Kidney glomerular epithelial cell (primary cell): ENCODE measurements at places on chromosomes 2 and 18.

GRCh38 chr18:61612517-61612916 is 279.3 kb downstream of the CDH20 start:
- no peak for DNase-seq

- peak; percentile 59 for DNase-seq
Observed at GRCh38 chr2:42339191-42339912, 21.7 kb downstream of the COX7A2L start.

DNA sequence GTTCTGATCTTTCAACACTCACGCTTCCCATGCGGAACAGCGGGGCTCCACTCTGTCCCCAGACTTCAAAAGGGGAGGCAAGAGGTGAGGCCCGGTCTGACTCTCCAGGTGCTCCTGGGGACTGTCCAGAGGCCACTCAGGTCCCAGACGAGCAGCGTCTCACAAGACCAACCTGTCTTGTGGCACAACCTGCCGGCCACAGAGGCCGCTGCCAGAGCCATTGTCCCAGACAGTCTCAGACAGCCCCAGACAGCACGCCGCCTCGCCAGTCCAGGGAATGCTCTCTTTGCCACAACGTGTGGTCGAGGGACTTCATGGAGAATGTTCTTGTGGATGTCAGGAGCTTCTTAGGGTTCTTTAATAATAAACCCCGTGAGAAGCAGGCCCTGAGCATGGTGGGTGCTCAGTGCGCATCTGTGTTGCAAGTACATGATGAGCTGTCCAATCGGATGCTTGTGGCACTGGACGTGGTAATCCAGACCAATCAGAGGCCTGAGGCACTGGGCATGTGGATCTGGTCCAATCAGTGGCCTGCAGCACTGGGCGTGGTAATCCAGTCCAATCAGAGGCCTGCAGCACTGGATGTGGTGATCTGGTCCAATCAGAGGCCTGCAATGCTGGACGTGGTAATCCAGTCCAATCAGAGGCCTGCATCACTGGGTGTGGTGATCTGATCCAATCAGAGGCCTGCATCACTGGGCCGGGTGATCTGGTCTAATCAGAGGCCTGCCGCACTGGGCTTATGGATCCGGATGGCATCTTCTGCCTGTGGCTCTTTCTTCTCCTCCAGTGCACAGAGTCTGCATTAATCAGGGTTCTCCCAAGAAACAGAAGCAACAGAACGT is 76.4 kb downstream of the TMEM18 start:
- DNase-seq = no peak

DNA sequence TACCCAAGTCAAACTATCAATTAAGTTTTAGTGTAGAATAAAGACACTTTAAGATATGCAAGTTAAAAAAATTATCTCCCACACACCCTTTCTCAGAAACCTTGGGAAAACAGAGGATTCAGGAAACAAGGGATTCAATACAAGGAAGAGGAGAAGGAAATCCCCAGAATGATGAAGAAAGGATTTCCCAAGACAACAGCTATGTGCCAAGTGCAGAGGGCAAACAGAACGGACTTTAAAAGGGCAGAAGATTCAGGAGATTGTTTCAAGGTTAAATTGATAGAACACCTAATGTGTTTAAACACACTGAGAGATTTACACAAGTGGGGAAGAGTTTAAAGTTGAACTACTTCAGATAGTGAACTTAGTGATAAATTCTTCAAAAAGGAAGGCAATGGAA is 71.5 kb upstream of the EPAS1 start:
- DNase-seq = no peak

DNA sequence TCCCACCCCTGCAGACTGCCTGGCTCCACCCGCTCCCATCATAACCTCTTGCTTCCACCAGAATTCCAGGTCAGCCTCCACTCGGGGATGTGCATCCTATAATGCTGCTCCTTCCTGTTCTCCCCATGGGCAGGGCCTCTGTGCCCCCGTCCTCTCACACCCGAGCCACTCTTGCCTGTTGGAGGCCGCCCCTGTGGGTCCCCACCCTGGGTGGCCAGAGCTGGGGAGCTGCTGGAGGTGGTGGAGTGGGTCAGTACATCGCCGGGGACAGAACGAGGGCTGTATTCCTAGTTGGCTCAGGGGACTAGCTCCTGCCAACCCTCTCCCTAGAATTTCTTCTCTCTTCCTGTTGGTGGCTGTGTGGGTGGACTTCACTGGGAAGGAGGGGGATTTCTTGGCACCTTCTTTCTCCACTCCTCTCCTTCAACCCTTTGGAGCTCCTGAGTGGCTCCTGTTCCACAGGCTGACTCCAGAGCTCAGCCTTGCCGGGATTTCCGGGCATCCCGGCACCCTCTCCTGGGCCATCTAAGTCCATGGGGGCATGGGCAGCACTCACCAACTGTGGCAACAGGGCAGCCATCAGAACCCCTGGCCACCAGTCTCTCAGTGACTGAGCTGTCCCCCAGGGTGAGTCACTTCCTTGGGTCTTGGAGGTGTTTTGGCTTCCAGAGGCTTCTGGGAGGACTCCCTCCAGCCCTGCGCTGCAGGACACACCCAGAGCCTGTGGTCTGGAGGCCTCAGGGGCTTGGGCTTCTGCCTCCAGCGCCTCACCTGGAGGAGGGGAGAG is 88.2 kb upstream of the MCFD2 start:
- DNase-seq = no peak

DNA sequence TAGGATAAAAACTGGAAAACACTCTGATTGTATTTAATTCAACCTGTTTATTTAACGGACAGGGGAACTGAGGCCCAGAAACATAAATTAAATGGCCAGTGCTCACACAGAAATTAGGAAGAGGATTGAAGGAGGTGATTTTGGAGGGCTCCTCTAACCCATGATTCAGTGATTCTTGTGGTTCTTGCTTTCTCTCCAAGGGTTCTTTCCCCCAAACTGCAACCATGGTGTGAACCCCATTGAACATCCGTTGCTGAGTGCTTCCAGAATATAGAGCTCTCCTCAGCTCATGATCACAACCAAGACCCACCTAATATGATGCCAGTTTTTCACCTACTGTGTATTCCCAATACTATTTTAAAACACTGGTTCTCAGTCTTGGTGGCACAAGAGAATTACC is 41.4 kb downstream of the BMP10 start:
- no peak for DNase-seq

- DNase-seq = no peak
Observed at GRCh38 chr18:78986018-78986481, 6.4 kb downstream of the SALL3 start.

GRCh38 chr2:211879323-211879722 is 659.3 kb downstream of the ERBB4 start:
- DNase-seq = no peak

DNA sequence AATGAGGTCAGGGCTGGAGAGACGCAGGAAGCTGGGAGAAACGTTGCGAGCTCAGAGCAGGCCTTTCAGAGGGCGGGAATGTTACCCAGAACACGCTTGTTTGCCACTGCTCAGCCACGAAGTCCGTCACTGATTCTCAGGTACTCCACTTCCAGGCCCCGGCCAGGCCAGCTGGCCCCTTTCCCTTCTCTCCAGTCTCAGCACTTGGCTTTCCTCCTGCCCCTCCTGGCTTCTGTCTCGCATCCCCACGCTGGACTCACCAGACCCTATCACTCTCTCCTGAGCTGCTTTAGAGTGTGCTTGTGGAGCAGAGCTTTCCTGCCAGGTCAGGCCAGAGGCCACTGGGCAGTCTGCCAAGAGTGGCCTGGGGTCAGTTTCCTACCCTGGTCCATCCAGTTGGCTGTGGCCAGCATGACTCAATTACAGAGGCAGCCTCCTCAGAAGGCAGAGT is 151.4 kb downstream of the TWIST2 start:
- no peak for DNase-seq

DNA sequence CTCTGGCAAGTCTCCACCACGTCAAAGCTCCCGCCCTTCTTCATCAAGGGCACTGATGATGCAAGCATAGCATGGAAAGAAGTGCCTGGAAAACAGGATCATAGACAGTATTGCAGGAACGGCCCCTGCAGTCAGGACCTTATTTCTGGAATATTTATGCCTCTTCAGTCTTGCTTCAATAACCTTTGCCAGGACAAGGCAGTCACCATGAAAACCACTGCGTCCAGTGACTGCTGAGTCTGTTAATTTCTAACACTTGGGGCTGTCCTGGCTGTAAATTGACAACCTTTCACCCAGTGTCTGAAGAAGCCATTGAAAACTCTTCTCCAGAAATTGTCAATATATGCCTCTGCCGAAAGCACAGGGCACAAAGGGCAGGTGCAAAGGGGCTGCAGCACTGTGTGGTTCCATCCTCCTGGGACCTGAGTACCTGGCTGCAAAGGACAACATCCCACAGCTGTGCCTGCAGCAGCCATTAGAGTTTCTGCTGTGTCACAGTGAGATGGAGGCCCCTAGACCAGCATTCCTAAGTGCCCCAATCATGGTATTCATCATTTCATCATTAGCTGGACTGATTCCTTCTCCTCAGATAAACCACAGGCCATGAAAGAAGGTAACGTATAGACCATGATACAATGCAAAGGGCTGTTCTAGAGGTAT is 819.6 kb downstream of the RNF144A start:
- DNase-seq = no peak

DNA sequence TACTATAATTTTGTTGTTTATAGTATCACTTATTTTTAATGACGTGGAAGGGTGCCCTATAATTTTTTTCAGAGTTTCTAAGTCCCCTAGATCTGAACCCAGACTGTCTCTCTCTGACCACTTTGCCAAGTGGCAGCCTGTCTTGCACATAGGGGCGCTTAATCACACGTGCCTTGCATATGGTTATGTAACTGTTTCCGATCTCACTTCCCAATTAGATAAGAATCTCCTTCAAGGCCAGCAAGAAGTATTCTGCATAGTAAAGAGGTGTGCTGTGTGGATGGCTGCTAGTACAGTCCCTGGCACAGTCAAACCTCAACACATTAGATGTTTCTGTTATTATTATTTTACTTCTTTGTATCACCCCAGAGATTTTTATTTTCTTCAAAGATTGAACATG is 197.8 kb upstream of the SIX2 start:
- no peak for DNase-seq

DNA sequence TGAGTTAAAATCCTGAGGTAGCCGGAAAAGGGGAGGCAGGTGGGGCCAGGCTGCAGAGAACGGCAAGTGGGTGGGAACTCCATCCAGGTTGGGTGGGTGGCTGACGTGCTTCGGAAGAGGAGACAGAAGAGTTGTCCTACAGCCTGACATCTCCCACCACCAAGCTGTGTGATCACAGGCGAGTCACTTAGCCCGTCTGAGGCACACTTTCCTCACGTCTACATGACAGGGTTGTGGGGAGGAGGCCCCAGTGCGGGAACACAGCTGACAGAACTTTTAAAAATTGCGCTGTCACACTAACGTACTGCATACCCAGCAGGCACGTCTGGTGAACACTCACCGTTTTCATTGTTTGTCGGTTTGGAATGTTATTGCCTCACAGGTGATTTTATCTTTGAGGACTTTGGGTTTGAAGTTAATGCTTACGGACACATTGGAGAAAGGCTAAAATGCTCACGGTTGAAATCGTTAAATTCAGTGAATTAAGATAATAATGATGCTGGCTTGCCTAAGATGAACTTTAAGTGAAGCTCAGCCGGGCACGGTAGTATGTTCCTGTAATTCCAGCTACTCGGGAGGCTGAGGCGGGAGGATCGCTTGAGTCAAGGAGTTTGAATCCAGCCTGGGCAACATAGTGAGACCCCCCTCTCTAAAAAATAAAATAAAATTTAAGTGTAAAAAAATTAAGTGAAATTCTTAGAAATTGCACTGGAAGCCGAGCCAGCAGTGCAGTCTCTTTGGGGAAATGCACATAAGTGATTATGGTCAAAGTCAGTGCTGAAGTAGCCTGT is 8.9 kb downstream of the EMILIN2 start:
- DNase-seq = no peak

DNA sequence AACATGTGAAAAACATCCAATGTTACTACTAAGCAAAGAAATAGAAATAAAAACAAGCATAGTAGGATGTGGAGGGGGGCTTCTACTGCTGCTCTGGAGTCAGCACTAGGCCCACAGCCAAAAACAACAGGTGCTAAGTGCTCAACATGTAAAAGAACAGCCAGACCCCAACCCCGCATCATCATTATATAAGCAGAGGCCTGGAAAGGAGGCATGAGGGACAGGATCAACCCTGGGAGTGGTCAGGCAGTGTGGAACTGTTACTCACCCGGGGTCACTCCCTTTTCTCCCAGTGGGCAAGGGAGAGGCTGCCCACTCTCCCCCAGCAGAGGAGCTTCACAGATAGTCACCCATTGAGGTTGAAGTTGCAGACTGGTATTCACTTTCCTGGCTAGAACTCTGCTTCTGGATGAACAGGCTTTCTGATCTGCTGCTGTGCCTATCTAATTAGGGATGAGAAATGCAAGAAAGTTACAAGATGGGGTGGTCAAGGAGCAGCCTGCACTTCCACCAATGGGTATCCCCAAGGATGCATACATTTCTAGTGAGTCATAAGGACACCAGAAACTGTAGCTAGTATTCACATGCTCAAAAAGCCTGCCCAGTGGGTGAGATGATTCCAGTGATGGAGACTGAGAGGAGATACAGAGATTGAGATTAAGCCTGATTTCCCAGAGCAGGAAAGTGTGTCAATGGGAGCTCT is 480.1 kb upstream of the TCF4 start:
- DNase-seq = no peak

GRCh38 chr2:210475706-210476105 is 853 bp downstream of the LANCL1 start:
- DNase-seq = no peak

- DNase-seq = peak; percentile 67
Observed at GRCh38 chr2:217256251-217256650, 396.4 kb upstream of the TNP1 start.

DNA sequence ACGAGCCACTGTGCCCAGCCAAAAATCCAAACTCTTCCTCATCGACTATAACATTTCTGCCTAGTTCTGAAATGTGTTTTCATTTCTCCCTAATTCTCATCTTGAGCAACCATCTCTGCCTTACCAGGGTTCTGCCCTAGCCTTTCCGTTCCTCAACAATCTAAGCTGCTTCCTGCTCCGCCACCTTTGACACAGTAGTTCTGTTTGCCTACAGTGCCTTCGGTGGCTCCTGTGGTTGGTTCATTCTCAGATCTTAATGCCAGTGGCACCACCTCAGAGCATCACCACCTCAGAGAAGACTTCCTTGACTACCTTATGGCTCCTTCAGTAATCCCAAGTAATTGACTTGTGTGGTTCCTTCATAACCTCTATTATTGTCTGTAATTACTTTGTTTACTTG is 3.8 kb downstream of the SOCS6 start:
- no peak for DNase-seq

- no peak for DNase-seq
Observed at GRCh38 chr2:39728941-39729351, 50.1 kb downstream of the THUMPD2 start.

DNA sequence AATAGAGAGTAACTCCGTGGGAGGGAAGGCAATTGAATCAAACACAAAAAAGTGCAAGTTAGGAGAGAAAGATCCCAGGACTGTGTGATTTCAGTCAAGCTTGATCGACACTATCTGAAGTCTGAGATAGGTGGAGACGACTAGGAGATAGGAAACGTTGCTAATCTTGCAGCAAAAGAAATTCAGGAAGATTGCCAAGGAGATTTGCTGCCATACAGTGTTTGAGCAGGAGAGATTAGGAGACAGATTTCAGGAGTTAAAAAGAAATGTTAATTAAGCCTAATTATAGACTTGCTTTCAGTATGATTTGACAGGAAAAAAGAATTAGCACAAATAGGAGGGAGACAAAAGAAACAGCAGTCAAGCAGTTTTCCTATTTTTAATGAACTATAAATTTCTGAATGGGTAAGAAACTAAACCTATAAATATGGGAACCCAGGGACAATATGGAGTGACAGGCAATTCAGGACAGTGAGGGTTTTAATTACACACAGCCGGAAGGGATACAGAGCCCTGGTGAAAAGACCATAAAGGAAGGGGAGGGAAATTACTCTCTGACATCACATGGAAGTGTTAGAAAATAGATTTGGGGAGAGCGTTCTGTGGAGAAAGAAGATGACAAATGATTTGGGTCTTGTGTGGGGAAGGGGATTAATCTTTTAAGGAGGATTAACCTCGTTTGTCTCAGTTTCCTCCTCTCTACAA is 72.6 kb downstream of the SUCLG1 start:
- no peak for DNase-seq
